NCI-H187 treated with DMSO at 0.1 percent for 48 hours (cell line): ENCODE measurements at places on chromosomes 7 and 10.

DNA sequence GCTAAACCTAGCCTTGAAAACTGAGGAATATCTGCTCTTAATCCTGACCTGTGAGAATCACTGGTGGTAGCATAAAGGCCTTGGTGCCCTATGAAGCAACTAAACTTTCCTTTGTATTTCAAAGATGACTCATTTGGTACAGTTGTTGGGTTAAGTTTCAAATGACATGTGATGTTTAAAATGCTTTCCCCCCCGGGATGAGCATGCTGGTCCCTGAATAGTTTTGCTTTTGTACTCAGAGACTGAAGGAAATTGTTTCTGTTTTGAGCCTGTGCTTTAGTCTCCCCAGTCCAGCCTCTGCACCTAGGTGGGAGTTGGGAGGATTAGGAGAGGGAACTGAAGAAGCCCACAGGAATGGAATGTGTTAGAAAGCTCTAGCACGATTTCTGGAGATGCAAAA lies 258.9 kb upstream of the NPY start:
- DNase-seq, result no peak

- no peak for DNase-seq
Observed at GRCh38 chr10:73866621-73867020, 7.7 kb downstream of the CAMK2G start.

- DNase-seq, result no peak
Observed at GRCh38 chr7:45036796-45037195, 36.8 kb downstream of the CCM2 start.

DNA sequence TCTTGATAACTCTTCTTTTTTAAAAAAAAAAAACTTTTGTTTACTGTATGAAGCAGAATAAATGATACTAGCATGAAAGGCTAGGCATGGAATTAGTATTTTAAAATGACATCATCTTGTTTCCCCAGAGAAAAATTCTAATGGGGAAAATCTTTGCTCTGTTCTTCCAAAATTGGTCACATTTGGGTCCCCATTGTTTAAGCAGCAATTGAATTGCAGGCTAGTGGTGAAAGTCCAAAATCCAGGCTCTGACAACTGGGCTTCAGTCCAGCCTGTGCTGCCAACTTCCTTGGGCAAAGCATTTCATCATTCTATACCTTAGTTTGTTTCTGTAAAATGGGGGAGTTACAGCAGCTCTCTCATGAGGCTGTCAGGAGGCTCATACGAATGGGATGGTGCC lies 726.4 kb downstream of the KCNMA1 start:
- no peak for DNase-seq

DNA sequence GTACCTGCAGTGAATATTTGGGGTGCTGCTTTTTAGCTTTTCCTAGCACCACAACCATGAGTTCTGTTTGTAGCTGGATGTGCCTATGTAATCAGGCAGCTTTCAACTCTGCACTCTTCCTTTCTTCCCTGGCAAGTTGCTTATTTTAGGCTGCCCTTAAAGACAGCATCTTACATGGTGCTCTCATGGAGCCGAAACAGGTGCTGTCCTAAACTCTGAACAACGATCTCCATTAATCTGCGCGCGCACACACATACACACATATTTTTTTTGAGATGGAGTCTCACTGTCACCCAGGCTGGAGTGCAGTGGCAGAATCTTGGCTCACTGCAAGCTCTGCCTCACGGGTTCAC lies 9.1 kb downstream of the RPS24 start:
- no peak for DNase-seq

DNA sequence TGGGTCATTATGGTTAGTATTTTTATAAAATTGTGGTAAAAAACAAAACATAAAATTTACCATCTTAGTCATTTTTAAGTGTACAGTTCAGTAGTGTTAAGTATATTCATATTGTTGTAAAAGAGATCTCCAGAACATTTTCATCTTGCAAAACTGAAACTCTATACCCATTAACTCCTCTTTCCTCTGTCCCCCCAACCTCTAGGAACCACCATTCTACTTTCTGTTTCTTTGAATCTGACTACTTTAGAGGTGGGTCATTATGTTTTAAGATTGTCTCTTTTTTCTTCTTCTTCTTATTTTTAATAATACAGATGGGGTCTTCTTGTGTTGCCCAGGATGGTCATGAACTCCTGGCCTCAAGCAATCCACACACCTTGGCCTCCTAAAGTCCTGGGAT lies 84.1 kb downstream of the DOCK4 start:
- no peak for DNase-seq

- DNase-seq, result no peak
Observed at GRCh38 chr7:92695308-92696261, 105.4 kb upstream of the FAM133B start.

- no peak for DNase-seq
Observed at GRCh38 chr7:34309116-34309515, 348.9 kb upstream of the NPSR1 start.

GRCh38 chr10:17353568-17354300 lies 100.7 kb downstream of the ST8SIA6 start:
- DNase-seq, result no peak

GRCh38 chr7:30469303-30469702 lies 9.3 kb downstream of the NOD1 start:
- no peak for DNase-seq

DNA sequence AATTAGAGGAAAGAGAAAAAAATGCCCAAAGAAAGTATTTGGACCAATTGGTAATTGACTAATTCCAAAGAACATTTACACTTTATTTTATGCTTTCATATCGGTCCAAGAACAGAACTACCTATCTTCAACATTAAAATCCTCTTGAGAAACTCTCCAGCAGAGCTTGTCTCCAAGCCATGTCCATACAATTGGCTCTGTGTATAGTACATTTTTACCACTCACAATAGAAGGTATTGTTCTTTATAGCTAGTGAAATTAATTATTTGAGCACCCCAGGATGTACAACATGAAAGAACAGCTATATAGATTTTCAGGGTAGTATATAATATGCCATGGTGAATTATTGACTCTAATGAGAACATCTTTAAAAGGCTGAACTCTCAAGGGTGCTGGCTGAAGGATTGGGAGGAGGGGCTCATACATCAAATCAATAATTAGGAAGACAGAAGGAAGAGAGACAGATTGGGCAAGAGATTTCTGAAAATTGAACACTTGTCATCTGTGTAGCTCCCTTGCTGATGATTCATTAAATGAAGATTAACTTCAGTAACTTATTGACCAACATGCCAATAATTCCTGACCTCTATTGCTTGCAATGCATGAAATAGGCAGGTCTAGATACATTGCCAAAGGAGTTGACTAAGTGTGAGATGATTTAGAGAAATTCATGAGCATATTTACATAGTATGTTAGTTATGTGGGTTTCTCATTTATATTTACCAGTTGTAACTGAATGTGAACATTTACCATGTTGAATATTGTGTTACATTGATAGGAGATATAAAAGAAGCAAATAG lies 249.7 kb downstream of the MTERF1 start:
- DNase-seq, result no peak

GRCh38 chr10:77164616-77165311 lies 472.8 kb downstream of the KCNMA1 start:
- DNase-seq, result no peak

GRCh38 chr7:131869986-131870385 lies 313.6 kb upstream of the PODXL start:
- DNase-seq, result no peak

GRCh38 chr10:125343118-125343925 lies 183.0 kb upstream of the CTBP2 start:
- no peak for DNase-seq

- no peak for DNase-seq
Observed at GRCh38 chr7:100674411-100675104, 1.0 kb downstream of the GNB2 start.

GRCh38 chr10:10039595-10039994 lies 978.1 kb upstream of the CELF2 start:
- DNase-seq, result no peak
